ENCODE measurements at places on chromosomes 13 and 19.
A peak's percentile ranks its signal among the peaks of the same experiment; 100 is the strongest.

GRCh38 chr19:4140237-4140711, 13.2 kb upstream of the CREB3L3 start:
- peak; percentile 65 for DNase-seq

DNA sequence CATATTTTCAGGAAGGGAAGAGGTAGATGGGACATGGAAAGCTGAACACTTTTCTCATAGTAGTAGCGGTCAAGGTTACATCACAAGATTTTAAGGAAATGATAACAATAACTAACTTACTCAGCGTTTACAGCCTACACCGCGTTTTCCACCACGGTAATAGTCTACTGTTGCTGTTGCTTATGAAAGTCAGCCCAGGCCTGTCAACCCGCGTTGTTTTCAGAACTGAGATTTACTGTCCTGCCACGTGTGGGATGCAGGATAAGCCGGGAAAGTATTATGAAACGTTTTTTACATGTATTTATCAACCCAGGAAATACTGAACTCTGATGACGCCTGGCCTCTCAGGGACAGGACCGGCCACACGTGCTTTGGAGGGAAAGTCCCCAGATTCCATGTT, 36.0 kb upstream of the LAMP1 start:
- no peak for DNase-seq

DNA sequence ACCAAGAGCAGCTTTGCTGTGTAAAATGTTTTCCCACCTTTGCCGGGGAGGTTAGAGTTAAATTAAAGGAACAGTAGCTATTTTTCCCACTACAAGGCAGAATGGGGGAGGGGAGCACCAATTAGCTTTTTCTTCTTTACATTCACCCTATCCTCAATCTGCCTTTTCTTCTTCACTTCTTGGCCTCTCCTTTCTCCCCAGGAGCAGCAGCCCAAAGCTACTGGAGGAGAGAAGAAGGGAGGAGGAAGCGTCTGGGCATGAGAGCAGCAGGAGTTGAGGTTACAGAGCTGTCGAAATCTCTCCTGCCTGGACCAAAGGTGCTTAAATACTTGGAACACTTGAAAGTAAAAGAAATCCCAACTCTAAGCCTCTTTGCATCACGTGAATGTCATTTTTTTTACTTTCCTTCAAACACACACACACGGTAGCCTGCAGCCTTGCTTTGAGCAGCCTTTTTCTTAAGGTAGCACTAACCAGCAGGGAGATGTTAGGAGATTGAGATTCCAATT, 39.0 kb upstream of the WASF3 start:
- DNase-seq: no peak

- peak; percentile 22 for DNase-seq
These were observed 12.0 kb downstream of the EBPL start for GRCh38 chr13:49679246-49679645.

GRCh38 chr19:13102416-13102665, 317 bp downstream of the LYL1 start:
- DNase-seq: no peak

DNA sequence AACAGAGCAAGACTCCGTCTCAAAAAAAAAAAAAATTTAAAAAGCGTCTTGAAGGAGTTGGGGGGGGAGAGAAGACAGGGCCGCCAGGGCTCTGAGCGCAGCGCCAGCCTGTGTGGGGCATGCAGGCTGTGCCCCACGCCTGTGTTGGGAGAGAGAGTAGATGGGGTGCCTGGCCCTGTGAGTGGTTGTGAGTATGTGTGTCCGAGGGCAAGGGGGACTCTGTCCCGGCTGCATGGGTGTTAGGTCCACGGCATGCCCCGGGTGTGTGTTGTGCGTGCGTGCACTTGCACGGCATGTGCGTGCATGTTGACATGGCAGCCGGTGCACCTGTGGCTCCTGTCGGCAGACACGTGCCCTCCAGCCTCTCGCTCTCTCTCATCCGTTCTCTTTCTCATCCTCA, 3.4 kb downstream of the MAP2K7 start:
- no peak for DNase-seq

- DNase-seq: no peak
These were observed 865.1 kb downstream of the EFNB2 start for GRCh38 chr13:105670179-105670990.

DNA sequence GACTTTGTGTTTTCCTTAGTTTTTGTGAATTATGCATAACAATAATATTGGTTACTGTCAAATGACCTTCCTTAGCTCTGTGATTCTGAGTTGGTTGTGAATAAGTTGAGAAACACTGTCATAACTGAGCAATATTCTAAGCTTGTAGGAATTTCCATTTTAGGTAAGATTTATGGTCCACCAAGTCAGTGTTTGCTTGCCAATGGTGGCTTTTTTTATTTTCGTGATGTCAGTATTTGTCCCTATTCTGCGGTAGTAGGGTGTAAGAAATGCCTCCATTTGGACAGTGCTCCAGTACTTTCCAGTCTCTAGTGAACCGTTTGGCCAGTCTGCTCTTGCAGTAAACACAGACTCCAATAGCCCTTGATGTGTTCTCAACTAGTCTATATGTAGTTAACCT, 94.7 kb downstream of the FRY start:
- peak; percentile 25 for DNase-seq

- DNase-seq: no peak
These were observed 143.7 kb downstream of the FGF9 start for GRCh38 chr13:21814604-21815003.

GRCh38 chr19:12527034-12527836, 24.0 kb downstream of the ZNF564 start:
- DNase-seq: peak; percentile 33

- DNase-seq: no peak
These were observed 39.9 kb downstream of the ZNF611 start for GRCh38 chr19:52694921-52695320.

GRCh38 chr19:56660381-56661107, 11.0 kb downstream of the ZNF835 start:
- DNase-seq: no peak

- DNase-seq: no peak
These were observed 9.9 kb downstream of the LYPD3 start for GRCh38 chr19:43455321-43456113.

DNA sequence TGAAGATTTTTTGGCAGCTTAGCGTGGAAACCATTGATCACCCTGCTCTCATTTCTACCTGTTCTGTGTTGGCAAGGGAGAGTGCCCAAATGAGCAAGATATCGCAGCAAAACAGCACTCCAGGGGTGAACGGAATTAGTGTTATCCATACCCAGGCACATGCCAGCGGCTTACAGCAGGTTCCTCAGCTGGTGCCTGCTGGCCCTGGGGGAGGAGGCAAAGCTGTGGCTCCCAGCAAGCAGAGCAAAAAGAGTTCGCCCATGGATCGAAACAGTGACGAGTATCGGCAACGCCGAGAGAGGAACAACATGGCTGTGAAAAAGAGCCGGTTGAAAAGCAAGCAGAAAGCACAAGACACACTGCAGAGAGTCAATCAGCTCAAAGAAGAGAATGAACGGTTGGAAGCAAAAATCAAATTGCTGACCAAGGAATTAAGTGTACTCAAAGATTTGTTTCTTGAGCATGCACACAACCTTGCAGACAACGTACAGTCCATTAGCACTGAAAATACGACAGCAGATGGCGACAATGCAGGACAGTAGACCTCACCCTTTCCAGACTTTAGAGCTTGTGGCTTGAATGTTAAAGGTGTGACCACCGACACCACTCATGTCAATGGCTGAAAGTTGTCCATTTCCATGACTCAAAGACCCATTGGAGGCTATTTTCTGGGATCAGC, 5.8 kb downstream of the CEBPG start:
- no peak for DNase-seq

DNA sequence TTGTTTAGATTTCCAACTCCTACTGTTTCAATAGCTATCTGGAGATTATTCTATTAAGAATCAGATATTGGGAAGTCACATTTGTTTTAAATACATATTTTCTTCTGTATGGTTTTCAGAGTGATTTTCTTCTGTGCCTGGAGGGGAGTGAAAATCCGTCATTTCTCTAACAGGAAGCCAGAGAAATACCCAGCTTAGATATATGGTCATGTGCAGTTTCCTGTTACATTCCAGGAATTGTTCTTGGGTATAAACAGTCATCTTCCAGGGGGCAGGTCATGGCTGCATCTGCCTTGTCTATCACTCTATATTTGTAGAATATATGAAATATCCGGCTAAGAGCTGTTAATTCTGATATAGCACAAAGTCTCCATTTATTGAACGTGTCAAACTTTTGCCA, 77.5 kb upstream of the MIR17HG start:
- DNase-seq: no peak

GRCh38 chr13:104442536-104442935, 1376.3 kb upstream of the SLC10A2 start:
- no peak for DNase-seq

DNA sequence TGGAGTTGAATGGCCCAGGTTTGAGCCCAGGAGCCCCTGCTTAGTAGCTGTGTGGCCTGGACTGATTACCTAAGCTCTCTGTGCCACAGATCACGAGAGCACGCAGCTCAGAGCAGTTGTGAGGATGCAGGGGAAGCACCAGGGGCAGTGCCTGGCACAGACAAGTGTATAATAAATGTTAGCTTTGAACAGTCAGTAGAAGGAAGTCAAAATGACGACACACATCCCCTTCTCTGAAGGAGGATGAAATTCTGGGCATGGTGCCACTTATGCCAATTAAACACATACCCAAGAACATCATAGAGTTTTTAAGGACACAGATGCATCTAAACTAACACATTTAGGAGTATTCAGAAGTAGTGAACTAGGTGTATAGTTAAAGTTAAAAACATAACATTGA, 24.9 kb upstream of the SIGLEC11 start:
- DNase-seq: no peak

DNA sequence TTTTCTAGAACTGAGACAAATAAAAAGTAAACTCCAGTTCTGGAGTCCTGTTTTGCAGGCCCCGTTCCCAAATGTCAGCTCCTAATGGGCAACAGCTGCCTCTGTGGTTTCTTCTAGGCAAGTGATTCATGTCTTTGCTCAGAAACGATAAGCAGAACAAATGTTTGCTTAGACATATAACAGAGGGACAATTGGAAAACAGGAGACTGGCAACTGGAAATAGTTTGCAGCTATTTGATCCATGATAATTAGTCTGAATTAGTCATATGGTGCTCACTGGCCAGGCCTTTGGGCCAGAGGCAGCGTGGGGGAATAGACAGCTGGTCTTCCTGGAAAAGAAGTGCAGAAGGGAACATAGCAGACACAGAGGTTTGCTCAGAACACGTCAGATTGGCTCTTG, 29.2 kb upstream of the TSHZ3 start:
- DNase-seq: peak; percentile 90

DNA sequence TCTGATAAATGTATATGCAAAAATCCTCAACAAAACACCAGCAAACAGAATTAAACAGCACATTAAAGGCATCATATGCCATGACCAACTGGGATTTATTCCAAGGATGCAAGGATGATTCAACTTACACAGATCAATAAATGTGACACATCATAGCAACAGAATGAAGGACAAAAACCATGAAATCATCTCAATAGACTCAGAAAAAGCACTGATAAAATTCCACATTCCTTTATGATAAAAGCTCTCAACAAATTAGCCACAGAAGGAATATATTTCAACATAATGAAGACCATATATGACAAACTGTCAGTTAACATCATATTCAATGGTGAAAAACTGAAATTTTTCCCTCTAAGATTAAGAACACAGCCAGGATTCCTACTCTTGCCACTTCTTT, 691.6 kb downstream of the DIAPH3 start:
- DNase-seq: peak; percentile 74

DNA sequence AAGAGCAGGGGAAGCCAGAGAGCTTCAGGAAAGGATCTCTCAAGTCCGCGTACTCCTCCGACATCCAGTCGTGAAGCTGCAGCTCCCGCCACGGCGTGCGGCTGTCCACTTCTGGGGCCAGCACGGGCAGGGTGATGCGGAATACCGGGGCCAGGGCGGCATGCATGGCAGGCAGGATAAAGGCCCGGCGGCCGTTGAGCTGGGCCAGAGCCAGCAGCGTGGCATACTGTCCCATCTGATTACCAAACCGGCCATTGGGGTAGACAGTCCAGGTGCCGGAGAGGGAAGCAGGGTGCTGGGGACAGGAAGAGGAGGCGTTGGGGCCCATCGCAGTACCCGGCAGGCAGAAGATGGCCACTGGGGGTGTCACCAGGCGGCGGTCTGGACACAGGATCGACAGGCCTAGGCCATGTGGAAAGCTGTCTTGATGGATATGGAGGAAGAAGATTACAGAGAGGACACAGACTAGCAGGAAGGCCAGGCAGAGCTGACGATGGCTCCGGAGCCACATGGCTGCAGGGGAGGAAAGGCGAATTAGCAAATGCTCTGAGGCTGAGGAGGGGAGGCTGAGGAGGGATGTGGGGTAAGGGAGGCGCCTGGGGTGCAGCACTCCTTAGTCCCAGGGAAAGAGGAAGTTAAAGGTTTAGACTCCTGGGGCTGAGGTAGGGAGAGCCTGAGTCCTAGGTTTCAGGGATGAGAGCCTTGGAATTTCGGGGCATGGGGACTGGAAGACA, 1.5 kb downstream of the FUT1 start:
- no peak for DNase-seq

DNA sequence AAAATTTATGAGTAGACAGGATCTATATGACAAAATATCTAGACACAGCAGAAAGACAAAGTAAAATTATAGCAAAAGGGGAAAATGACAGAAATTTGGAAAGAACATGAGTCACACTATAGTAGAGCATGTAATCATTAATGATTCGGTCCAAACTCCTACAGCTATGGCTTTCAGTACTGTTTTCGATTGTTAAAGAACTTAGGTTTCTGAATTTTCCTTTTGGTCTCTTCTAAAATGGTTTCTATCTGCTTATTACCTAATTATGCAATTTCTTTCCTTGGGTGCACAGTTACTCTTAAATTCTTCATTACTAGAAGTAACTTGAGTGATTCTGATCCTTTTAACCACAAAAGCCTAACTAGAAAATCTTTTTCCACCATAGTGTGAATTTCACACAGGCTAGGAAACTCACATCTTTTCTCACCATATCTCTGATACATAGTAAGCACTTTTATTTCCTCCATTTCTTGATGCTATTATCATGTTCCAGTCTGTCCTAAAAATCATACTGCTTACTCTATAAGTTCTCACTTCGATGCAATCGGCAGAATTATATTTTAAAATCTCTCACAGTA, 1101.4 kb downstream of the PCDH9 start:
- DNase-seq: no peak

- DNase-seq: no peak
These were observed 88.8 kb downstream of the KCTD12 start for GRCh38 chr13:76797361-76797760.

- DNase-seq: no peak
These were observed 55.1 kb upstream of the C1QTNF9 start for GRCh38 chr13:24254146-24254841.
